Stimulated activated CD8-positive, alpha-beta memory T cell treated with anti-CD3 and anti-CD28 coated beads, Interleukin-4, amount 100 ng/mL, for 1 hour (primary cell): ENCODE measurements at places on chromosomes 4 and X.

- DNase-seq: no peak
Measured at GRCh38 chr4:151324752-151325110, 674 bp downstream of the SH3D19 start.

GRCh38 chr4:105088110-105088879 is 58.4 kb upstream of the TET2 start:
- DNase-seq: no peak

DNA sequence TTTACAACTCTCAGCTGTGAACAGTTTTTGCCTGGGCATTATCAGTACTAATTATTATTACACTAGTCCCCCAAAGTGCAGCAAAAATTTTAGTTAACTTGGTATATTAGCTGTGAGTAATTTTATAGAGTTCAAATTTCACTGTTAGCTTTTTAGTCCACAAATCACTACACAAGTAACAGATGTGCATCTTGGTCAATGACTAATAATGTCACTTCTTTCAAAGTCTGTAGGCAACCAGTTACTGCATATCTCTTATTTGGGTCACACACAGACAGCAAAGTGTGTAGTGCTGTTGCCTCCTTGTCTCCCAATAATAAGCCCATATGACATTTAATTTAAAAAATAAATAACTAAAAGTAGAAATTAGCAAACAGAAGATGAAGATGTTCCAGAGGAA is 159.9 kb downstream of the SCFD2 start:
- no peak for DNase-seq

DNA sequence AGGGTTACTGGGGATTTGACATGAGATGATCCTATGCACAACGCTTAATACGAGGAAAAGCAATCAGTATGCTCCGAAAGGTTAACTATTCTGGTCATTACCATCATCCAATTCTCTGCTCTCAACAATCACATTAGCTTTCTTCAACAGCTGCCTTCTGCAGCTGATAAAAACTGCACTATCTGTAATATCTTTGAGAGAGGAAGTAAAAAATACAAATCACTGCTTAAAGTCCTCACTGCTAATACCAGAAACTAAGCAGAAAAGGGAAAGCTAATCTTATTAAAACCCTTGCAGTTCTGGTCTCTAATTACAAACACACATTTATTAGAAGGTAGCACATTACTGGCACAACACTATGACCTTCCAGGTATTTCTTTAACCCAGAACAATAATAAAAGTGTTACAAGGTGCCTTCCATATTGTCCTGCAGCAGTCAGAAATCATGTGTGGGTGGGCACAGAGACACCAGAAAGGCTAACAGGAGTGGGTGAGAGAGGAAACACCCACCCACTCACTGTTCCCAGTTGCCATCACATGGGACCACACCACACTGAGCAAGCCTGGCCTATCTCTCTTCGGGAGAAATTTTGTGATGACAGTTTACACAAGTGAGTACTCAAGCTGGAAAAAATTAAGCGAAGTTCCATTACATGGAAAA is 71.0 kb downstream of the RELL1 start:
- DNase-seq: no peak

- no peak for DNase-seq
Measured at GRCh38 chrX:72028701-72029470, 102.8 kb downstream of the RTL5 start.

DNA sequence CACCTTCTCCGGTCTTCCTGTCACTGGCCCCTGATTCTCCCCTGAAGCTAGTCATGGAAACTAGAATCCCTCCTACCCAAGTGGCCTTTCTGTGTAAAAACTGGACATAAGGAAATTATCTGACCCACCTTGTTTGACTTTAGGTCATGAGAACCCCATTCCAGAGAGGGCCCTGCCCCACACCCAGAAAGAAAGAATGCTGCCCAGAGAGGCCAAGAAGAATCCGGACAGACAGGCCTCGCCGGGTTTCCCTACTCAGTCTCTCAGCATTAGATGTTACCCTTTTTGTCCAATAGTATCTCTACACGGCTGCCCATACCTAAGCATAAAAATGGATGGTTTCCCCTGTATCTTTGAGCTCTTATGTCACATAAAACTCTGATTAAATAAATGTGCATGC is 83.3 kb upstream of the HELT start:
- DNase-seq: no peak

DNA sequence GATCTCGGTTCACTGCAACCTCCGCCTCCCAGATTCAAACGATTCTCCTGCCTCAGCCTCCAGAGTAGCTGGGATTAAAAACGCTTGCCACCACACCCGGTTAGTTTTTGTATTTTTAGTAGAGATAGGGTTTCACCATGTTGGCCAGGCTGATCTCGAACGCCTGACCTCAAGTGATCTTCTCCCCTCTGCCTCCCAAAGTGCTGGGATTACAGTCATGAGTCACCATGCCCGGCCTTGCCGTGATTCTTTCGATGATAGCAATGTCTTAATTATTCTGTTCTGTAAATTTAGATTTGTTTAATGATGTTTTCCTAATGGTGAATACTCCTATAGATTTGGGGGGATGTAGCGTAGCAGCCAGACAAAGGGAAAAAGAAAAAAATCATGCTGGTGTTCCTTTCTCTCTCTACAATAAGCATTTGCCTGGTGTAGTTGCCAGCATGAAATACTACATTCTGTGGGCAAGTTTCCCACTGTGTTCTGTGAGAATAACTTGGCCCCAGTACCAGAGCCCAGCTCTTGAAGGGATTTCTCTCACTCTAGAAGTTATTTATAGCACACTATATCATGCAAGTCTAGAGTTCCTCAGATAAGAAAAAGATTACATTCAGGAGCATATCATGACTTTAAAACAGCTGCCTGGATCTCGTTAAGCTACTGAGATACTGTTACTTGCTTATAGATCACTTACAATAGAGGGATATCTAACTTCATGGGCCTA is 15.4 kb downstream of the NIPAL1 start:
- DNase-seq: no peak
